ENCODE measurements at places on chromosomes 4 and X.
A peak's percentile ranks its signal among the peaks of the same experiment; 100 is the strongest.

GRCh38 chr4:144578681-144579080 lies 67.3 kb upstream of the HHIP start:
- no peak for DNase-seq

GRCh38 chr4:123747016-123747415 lies 350.4 kb downstream of the SPRY1 start:
- no peak for DNase-seq

GRCh38 chr4:159191989-159192388 lies 89.1 kb downstream of the RAPGEF2 start:
- no peak for DNase-seq

- no peak for DNase-seq
Observed at GRCh38 chrX:38594434-38594833, 33.1 kb downstream of the TSPAN7 start.

GRCh38 chrX:18855919-18856644 lies 127.8 kb downstream of the PHKA2 start:
- DNase-seq = no peak

DNA sequence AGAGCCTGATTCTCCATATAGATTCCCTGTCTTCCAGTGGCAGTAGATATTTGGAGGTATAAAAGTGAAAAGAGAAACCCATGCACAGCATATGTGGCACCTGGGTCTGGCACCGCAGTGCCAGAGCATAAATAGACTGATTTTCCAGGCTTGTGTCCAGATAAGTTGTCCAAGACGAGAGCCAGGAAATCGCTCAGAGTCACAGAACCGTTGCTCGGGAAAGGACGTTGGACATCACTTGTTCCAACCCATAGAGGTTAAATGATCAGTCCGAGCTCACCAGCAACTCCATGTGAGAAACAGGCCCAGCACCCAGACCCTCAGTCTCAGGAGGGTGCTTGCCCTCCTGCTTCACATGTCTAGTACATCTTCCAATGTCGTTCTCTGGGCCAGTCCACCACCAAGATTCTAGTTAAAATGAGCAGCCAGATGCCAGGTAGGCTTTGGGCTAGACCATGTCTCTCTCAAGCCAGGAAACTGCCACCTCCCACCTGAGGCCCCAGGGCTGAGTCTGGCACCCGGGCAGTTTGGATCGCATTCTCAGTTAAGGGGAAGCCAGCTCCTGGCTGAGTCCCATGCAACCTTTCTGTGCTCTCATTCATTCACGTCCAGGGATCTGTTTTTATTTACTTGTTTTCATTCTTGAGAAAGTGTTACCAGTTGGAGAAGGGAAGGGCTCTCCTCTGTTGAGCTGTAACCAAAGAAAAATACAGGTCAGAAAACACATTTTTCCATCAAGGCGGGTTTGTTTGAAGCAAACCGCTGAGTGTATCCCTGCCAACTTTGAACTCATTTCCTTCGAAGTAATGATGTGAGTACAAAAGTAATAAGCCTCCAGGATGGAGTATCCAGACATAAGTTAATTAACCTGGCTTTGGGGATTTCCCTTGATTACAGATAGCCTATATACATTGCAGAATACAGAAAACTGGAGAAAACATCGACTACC lies 91.7 kb downstream of the PHOX2B start:
- no peak for DNase-seq

- DNase-seq = no peak
Observed at GRCh38 chr4:8242782-8243560, 26.6 kb upstream of the HTRA3 start.

GRCh38 chr4:52704133-52704532 lies 45.0 kb upstream of the USP46 start:
- DNase-seq = no peak

DNA sequence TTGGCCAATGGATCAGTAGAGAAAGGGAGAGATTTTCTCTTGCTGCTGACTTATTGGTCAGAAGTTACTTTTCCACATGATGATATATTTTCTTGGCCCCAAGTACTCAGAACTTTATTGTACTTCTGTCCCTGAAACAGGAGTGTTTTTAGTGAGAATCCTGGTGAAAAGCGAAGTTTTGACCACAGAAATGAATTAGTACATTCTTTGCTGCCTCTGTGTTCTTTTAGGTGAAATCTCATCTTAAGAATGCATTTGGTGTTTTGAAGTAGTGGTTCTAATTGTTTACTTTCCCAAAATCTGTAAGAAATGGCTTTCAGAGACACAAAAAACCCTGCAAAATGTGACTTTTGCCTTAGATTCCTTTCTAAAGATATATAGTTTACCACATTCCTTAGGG lies 240.4 kb downstream of the FRMPD4 start:
- no peak for DNase-seq

DNA sequence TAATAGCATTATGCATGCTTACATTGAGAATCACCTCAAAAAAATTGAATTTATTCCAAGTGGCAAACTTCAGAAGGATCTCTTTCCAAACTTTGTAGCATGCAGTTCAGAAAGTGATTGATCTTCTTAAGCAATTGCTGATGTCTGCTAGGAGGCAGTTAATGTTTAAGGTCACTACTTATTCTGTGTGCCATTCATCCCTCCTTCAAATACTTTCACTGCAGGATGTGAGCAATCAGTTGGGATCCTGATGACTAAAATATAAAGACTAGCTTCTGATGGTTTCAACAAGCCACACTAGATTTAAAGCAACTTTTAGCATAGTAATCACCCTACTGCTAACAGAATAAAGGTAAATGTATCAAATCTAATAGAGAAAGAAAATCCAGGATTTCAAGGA lies 414.1 kb downstream of the ADGRL3 start:
- DNase-seq = no peak

DNA sequence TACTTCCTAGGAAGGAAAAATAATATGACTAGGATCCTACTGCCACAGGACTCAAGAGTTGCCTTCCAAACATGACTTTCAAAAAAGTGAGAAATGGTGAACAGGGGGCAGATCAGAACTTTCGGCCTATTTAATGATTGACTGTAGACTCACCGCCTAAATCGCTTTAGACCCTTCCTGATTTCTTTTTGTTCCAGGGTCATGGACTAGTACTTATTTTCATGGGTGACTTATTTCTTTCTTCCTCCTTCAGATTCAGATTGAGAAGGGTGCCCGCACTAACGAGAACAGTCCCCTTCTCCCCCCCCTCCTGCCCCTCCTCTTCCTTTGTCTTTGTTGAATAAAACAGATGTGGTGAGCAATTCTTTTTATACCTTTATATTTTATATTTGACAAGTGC lies 48.0 kb upstream of the KLHL8 start:
- no peak for DNase-seq

GRCh38 chr4:7831858-7832730 lies 107.6 kb downstream of the AFAP1 start:
- DNase-seq = no peak

- no peak for DNase-seq
Observed at GRCh38 chr4:47155919-47156318, 124.6 kb downstream of the GABRB1 start.

GRCh38 chr4:80471756-80472155 lies 136.2 kb downstream of the CFAP299 start:
- DNase-seq = no peak

DNA sequence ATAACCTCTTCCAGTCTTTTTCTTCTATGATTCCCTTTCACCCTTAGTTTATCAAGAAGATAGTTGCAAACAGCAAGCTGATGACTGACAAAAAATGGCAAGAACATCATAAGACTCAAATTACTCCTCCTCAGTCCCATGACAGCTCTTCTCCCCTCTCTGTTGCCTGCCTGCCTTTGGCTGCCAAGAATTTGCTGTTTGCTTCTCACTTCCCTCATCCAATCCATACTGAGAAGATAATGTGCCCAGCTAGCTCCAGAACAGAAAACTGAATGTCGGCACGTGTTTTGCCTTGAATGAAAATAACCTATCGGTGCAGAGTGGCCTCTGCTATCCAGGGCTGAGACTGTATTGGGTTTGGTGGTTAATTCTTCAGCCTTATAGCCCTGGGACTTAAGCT lies 192.1 kb downstream of the PPARGC1A start:
- no peak for DNase-seq

- DNase-seq = no peak
Observed at GRCh38 chr4:4299006-4299405, 9.0 kb downstream of the ZBTB49 start.

DNA sequence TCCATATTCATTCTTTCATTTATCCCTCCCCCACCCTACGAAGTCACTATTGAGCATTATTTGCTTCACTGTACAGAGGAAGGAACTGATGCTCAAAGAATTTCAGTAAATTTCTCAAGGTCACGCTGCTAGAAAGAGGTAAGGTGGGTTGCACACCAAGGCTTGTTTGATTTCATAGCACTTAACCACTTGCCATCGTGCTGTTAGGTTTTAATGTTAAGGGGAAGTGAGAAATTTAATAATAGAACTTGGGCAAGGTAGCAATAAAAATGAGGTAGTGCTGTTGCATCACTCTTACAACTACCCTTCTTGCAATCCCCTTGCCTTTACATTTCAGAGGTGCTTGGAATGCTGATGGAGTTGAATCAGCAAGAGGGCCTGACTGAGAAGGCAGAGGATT lies 343.1 kb downstream of the MID1IP1 start:
- no peak for DNase-seq

DNA sequence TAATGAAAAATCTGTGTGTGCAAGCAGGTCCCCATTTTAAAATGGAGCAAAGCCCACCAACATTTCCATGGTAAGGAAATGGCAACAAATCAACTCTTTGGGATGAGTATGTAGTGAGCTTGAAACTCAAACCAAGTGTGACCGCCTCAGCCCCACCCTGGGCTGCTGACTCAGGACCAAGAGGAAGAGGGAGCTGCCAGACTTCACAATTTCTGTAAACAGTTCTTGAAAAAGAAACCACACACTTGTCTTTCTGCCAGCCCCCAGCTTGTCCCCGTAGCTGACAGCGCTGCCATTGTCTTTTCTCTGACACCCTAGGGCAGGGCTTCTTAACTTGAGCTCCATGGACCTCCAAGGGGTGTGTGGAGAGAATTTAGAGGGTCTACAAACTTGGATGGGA lies 10.3 kb downstream of the RTL5 start:
- peak; percentile 68 for DNase-seq

- DNase-seq = no peak
Observed at GRCh38 chr4:177032341-177032740, 239.6 kb upstream of the VEGFC start.

DNA sequence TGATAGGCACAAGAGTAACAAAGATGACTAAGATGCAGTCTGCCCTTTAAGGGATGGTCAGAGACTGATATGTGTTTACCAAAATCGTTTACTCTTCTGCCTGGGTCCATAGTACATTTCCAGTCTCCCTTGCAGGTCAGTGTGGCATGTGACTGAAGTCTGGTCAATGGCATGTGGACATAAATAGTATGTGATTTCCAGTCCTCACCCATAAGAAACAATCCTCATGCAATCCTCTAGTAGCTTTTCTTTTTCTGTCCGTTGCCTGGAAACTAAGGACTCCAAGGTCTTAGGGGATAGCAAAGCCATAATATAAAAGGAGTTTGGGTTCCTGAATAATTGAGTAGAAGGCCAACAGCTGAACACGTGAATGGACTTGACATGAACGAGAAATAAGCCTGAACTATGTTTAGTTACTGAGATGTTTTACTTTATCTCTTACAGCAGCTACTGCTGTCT lies 1.1 kb downstream of the SLC9B2 start:
- DNase-seq = no peak

DNA sequence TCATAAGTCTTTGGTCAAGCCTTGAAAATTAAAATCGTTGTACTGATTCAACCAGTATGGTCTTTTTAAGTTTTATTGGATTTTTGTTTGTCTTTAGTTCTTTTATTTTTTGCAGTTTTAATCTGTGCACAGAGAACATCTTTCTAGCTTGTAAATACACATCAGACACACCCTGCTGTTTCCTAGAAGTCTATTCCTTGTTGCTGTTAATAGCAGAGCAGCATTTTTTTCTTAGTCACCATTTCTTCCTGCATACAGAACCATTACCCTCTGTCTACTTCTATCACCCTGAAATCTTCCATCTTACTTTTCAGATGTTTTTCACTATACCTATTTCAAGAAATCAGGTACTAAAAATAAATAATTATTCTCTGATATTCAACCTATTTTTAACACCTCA lies 375.4 kb downstream of the GRID2 start:
- DNase-seq = no peak

GRCh38 chr4:179536694-179537093 lies 2094.5 kb upstream of the AGA start:
- no peak for DNase-seq

- DNase-seq = no peak
Observed at GRCh38 chr4:95225849-95226248, 322.9 kb downstream of the UNC5C start.

DNA sequence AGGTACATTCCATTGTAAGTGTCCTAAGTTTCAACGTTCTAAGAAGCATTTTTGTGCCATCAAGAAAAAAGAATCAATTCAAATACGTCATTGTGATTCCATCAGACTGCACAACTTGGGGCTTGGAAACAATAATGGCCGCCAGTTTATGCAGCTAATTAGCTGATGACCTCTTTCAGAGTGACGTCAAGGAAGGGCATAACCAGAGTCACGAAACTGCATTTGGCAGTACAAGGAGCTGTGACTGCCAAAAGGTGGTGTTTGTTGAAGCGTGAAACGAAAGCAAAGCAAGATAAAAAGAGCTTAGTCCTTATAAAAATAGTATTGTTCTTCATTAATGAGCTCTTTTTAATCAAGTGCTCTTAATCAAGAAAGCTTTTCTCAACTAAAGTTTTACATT lies 81.1 kb upstream of the SH3RF1 start:
- no peak for DNase-seq

- no peak for DNase-seq
Observed at GRCh38 chrX:23616361-23616760, 50.9 kb upstream of the PRDX4 start.

DNA sequence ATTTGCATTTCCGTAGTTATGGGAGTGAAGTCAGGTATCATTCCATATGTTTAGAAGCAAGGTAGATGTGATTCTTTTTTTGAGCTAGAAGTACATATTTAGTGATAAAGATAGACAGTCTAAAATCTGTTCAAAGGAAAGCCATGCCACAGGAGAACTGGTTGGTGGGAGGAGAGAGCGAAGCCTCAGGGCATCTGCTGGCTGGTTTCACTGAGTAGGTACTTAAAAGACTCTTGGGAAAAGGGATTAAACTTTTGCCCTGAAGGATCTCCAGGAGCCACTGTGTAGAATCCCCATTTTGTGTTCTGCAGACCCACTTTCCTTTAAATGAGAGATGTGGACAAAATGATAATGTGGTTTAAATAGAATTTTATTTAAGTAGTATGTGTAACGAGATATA lies 89.6 kb downstream of the SHROOM2 start:
- no peak for DNase-seq

DNA sequence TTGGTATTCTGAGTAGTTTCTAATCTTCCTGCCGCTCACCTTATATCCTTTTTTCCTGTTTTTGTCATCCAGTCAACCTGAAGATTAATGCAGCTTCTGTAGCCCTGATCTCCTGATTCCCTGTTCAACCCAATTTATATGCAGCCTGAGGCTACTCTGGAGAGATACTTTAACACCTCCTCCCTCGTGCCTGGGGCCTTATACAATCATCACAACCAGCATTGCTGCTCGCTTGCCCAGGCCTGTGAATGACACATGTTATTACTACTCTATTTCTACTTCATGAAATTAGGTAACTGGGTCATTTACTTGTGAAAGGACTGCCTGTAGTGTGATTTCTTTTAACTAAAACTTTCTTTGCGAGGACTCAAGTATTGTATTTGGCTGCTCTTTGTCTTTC lies 33.7 kb upstream of the WDR17 start:
- DNase-seq = no peak

- DNase-seq = no peak
Observed at GRCh38 chr4:76430519-76431388, 4.3 kb upstream of the SHROOM3 start.

- no peak for DNase-seq
Observed at GRCh38 chr4:1239950-1240307, 9.0 kb downstream of the CTBP1 start.
